ENCODE measurements at places on chromosomes 1 and 21.

DNA sequence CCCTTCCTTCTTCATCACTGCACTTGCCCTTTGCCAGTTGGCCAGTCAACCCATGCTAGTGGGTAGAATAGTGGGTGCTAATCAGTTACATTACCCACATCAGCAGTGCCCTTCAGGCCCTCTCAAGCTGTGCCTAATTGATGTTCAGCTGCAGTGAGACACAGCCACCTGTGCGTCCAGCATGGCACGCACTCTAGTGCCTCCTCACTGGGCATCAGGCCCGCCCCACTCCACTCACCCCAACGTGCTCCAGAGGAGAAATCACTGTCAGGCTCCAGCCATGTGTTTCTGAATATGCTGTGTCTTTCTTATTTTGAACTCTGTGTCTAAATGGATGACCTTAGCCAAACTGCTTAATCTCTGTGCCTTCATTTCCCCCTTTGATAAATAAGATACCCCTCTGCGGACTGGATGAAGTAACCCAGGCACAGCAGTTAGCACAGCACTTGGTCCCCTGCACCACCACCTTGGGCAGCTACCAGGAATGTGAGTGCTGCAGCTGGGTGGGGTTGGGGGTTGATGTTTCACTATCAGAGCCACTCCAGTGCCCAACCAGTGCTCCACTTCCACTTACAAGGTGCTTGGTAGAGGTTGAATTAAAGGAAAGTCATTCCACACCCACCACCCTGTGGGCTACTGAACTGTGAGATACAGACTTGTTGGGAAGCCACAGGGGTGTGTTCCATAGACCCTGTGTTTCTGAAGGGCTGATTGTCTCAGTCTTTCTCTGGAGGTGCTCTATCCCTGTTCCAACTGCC lies 8.9 kb upstream of the ADORA3 start:
- DNase-seq = no peak

DNA sequence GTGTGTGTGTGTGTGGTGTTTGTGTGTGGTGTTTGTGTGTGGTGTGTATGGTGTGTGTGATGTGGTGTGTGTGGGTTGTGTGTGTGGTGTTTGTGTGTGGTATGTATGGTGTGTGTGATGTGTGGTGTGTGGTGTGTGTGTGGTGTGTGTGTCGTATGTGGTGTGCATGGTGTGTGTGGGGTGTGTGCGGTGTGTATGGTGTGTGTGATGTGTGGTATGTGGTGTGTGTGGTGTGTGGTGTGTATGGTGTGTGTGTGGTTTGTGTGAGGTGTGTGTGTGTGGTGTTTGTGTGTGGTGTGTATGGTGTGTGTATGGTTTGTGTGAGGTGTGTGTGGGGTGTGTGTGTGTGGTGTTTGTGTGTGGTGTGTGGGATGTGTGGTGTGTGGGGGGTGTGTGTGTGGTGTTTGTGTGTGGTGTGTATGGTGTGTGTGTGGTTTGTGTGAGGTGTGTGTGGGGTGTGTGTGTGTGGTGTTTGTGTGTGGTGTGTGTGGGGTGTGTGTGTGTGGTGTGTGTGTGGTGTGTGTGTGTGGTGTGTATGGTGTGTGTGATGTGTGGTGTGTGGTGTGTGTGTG lies 106.2 kb upstream of the ADAR start:
- no peak for DNase-seq

GRCh38 chr1:42350086-42350485 lies 15.1 kb upstream of the FOXJ3 start:
- DNase-seq = no peak

GRCh38 chr1:8345621-8346415 lies 27.9 kb downstream of the SLC45A1 start:
- DNase-seq = no peak

- DNase-seq = no peak
Measured at GRCh38 chr1:91699339-91699974, 186.5 kb downstream of the TGFBR3 start.

- DNase-seq = no peak
Measured at GRCh38 chr1:91026777-91027176, 4.9 kb upstream of the ZNF644 start.

DNA sequence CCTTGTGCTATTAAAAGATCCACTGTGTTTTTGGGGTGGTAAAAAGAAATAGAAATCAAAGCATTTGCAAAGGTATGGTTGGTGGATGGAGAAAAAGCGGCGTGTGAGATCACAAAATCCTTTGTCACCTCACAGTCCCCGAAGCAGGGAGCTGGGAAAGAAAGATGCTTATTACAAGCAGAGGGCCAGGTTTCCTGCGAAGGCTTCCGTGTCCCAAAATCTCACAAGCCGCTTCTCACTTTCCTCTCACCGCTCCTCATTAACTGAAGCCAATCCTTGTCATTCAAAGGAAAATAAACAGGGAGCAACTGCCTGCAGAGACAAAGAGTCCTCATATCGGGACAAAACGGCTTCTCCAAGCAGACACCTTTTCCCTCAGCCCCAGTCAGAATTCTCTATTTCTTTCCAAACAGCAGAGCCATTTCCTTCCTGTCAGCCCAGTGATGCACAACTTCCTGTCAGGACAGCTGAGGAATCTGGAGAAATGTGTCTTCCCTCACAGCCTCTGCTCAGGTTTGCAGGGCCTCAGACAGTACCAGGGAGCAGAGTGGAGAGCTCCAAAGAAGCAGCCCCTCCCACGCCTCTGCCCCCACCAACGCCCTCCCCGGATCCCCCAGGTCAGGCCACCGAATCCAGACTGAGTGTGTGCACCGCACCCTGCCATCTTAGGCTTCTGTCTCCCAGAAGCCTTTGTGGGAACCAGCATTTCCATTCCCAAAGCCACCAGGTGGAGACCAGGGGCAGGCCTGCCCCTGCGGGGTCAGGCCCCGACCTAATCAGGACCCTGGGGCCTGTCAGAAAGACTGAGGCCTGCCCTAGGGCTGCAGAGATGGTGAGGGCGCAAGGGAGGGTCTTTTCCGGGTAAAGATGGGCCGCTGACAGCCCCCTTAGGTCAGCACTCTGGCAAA lies 29.6 kb downstream of the KCNN3 start:
- DNase-seq = no peak

- DNase-seq = no peak
Measured at GRCh38 chr21:16573578-16573977, 843.8 kb downstream of the USP25 start.

GRCh38 chr1:172380441-172381244 lies 39.8 kb upstream of the C1orf105 start:
- DNase-seq = no peak

- DNase-seq = no peak
Measured at GRCh38 chr1:95547005-95547404, 313.0 kb downstream of the RWDD3 start.

GRCh38 chr1:208047975-208048374 lies 137.1 kb upstream of the CD34 start:
- no peak for DNase-seq

DNA sequence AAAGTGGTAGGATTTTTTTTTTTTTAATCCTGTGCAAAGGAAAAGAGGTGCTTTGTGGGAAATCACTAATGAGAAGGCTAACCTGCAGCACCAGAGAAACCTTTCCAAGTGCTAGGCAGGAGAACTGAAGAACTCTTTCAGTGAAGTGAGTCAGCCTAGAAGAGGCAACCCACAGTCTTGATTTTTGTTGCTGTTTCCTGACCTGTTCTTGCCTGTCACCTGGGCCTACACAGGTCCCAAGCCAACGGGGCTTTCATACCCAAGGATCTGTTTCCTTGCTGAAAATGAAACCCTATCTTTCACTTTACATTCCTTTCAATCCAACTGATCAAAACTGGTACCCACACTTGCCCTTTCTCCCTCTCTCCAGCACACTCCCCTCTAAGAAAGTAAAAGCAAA lies 7.1 kb upstream of the IKBKE start:
- DNase-seq = no peak

DNA sequence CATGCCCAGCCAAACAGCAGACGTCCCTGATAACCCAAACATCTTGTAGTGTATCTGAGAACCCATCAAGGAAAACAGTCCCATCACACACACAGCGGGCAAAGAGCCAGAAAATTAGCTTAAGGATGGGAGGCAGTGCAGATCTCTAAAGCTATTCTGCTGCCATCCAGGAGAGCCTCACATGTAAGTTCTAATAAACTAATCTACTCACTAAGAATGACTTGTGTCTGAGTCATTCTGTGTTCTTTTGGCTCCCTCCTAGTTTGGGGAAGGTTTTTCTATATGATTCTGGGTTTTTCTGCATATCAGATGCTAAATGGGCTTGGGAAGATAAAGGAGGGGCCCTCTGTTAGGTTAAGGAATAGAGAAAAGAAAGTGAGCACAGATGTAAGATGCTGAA lies 162.8 kb downstream of the HUNK start:
- DNase-seq = no peak

DNA sequence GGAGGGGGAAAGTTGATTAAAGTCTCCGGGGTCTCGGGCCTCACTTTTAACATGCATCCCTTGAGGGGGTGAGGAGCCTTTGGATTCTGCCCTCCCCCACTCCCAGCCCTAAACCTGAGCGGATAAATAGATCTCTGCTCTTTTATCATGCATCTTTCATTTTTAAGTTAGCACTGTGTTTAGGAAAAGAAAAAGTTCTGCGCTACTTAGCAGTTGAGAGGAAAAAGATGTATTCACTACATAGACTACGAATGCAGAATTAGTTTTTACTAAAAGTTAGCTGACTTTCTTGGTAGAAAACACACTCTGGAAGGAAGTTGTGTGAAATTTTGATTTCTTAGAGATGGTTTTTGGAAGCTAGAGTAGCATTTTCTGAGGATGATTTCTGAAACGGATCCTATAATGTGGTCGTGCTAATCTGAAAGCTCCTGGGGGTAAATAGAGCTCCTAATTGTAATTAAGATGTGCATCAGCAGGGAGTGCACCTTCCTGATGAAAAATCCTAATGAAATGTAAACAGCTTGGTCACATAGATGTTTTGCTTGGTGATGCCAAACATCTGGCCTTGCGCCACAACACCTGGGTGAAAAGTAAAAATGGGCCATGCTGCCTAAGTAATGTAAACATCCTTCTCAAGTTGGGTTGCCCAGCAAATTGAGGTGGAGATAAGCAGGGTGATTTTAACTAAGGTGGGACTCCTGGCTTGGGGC lies 1.8 kb downstream of the ROR1 start:
- DNase-seq = no peak

DNA sequence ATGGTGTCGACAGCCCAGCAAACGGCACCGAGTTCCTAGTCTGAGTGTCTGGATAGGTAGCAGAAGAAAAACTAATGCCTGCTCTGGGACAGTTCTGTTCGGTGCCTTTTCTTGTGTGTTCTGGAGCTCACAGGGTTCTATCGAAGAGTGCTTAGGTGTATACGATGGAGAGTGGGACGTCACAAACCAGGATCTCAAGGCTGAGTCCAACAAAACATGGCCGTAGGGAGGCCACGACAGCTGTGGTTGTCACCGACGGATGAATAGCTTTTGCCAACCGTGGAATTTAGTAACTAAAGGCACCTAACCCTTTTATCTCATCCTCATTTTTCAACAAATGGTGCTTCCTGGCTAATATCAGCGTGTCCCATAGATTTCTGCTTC lies 635 bp upstream of the SYNJ1 start:
- no peak for DNase-seq

DNA sequence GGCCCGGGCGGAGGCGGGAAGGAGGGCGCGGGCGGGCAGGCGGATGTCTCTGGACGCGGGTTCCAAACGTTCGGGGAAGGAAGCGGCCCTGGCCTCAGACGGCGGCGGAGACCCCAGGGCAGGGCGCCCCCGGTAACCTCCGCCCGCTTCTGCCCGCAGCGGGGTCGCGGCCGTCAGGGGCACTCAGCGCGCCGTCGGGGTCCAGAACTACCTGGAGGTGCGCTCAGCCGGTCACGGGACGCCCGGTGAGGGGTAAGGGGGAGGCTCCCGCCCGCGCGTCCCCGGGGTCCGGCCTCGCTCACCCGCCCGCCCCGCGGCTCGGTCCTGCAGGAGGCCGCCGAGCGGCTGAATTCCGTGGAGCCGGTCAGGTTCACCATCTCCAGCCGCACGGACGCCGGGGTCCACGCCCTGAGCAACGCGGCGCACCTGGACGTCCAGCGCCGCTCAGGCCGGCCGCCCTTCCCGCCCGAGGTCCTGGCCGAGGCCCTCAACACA lies 406 bp downstream of the PUSL1 start:
- no peak for DNase-seq

DNA sequence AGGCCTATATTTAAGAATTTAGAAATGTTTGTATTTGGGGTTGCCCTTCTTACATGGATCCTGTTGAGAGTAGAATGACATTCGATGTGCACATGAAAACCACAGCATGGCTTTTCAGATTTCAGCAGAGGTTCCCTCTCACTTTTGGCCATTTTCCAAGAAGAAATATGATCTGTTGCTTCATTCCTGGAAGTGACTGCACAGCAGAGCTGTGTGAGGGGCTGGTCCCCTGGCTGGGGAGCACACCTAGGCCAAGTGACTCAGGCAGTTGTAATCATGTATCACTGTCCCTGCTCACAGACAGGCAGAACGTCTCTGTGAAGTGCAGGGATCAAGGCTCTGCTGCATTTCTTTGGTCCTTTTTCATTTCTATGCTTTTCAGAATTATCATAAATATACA lies 32.3 kb downstream of the AGT start:
- no peak for DNase-seq

GRCh38 chr1:219875860-219876259 lies 52.5 kb downstream of the SLC30A10 start:
- DNase-seq = no peak
